ENCODE measurements at places on chromosomes 16 and 17.

GRCh38 chr17:78784352-78784751 lies 2.3 kb upstream of the CYTH1 start:
- DNase-seq: no peak

- no peak for DNase-seq
Measured at GRCh38 chr17:62717889-62718288, 90.2 kb downstream of the MARCHF10 start.

- DNase-seq: no peak
Measured at GRCh38 chr17:7238420-7239090, 702 bp downstream of the PHF23 start.

- no peak for DNase-seq
Measured at GRCh38 chr17:32610943-32611342, 124.2 kb downstream of the CDK5R1 start.

GRCh38 chr16:3063625-3064386 lies 1.6 kb upstream of the IL32 start:
- no peak for DNase-seq

GRCh38 chr17:39486242-39486641 lies 25.0 kb downstream of the CDK12 start:
- no peak for DNase-seq

Data from stimulated activated effector memory CD8-positive, alpha-beta T cell treated with anti-CD3 and anti-CD28 coated beads, Interleukin-12 subunit alpha, Interleukin-12 subunit beta, amount 100 ng/mL, for 72 hours (primary cell).